Left forelimb (tissue), 1 donor: ENCODE measurements at places on chromosomes 5 and 9.
A peak's percentile ranks its signal among the peaks of the same experiment; 100 is the strongest.

- DNase-seq = no peak
Observed at GRCh38 chr5:87909382-87909781, 359.3 kb downstream of the TMEM161B start.

- no peak for DNase-seq
Observed at GRCh38 chr9:84218322-84218721, 122.2 kb downstream of the SLC28A3 start.

DNA sequence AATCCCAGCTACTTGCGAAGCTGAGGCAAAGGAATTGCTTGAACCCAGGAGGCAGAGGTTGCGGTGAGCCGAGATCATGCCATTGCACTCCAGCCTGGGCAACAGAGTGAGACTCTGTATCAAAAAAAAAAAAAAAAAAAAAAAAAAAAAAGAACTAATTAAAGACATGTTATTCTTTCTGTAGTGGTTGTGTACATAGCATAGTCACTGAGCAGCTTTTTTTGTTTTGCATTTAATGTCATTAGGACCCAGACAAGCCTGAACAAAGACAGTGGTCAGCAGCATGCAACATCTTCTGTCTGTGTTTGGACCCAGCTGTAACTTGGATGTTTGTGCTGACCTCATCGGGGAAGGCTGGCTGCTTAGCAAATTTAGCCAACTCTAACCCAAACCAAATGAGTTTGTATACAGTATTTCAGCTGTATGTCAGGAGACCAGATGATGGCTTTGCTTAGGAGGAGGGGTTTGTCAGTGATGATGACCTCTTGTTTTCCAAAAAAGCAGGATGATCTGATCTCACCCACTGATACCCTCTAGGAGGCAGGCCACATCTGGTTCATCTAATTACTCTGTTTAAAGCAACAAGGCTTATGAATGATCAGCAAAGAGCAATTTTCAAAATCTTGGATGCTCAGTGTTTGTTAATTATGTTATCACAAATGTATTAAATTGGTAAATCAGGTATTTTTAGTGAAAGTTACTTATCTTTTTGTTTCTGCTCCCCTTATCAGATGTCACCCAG, 39.5 kb downstream of the SNCAIP start:
- no peak for DNase-seq

DNA sequence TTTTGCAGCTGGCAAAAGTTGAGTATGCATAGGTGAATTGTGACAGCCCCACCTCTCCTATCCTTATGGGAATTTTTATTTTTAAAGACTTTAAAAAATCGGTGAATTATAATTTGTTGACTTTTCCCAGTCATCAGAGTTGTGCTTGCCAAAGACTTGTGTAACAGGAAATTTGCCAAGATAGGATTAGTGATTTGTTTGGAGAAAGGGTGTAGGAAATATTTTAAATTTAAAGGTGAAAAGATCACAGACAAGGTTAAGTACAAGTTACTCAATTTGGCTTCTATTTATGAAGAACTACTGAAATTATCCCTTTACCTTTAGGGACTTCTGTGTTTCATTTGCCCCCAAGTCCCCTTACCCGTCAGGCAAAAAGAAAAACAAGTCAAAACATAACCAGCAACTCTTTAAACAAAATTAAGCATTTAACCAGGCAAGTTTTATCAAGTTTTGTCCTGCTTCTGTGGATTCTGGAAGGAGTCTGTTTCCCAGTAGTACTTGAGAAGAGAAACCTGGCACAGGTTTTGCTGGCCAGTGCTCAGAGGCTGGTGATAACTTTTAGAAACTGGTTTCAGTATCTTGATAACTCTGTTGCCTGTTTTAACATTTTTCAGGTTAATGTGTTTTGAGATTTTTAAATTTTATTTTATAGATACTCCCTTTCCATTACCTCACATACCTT, 285.4 kb downstream of the MAST4 start:
- no peak for DNase-seq

DNA sequence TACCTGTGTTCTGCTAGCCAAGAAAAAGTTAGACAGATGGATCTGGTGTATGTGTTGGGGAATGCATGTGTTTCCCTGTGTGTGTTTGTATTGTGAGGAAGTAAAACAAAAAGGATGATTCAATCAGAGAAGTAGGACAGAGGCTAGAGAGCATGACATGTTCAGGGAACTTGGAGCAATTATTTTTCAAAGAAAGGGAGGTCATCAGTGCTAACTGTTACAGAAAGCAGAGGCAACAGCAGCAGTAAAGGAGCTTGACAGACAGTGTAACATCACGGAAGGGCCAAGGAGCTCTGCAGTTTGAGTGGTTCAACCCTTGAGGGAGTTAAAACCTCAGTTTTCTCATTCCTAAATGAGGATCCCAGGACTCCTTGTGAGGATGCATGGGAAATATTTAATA, 13.2 kb downstream of the SPINK1 start:
- DNase-seq = no peak

- no peak for DNase-seq
Observed at GRCh38 chr5:59036274-59036961, 453.5 kb downstream of the RAB3C start.

GRCh38 chr9:120431268-120431667, 148.7 kb downstream of the CDK5RAP2 start:
- DNase-seq = no peak

DNA sequence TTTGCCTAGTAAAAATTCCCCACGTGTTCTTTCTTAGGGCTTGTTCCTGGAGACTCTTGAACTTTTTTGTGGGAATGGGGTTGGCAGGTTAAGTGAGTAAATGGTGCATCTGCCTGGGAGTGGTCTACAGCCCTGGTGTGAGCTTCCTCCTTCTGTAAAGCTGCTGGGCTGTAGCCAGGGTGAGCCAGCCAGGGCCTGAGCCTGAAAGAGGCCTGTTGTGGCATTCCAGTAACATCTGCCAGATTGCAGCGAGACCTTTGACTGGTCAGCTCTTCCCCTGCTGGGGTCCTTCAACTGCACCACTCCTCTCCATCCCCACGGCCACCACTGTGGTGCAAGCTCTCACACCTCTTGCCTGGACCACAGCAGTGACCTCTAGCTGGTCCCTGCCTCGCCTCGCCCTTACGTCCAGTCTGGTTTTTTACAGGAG, 47.5 kb downstream of the SLC22A5 start:
- DNase-seq = no peak

- DNase-seq = no peak
Observed at GRCh38 chr5:42586625-42587024, 163.4 kb downstream of the GHR start.

- DNase-seq = no peak
Observed at GRCh38 chr9:7963026-7963425, 163.4 kb upstream of the DMAC1 start.

DNA sequence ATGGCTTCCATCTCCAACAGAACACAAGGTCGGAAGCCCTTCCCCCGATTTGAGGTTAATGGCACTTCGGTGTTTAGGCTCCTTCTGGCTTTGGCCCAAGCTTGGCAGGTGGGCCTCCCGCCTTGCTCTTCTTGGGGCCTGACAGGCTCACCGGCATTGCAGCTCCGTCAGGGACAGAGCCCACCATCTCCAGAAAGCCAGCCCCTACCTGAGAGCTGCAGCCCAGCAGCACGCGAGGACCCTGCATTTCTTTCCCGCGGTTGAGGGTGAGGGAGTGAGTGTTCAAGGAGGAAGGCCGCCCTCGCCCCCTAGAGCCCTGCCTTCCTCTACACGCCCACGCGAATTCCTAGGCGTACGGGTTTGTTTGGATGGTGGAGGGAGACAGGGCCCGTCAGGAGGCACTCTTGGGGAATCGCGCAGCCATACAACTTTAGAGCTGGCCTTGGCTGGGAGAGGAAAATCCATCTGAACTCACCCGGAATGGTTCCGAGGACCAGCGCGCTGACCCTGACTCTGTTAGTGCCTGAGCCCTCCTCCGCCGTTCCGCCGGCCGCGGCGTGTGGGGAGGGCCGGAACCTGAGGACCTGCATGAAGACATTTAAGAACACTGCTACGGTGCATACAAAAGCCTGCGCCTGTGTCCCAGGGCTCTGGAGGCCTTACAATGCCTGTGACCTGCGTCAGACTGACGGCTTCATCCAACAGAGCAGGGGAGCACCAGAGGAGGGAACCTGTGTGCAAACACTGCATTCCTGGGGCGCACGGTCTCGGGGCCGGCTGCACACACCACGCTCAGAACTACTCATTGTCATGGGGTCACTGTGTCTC, 73.8 kb downstream of the MRPL36 start:
- DNase-seq = peak; percentile 60

- DNase-seq = no peak
Observed at GRCh38 chr5:173775261-173776197, 112.6 kb upstream of the CPEB4 start.

DNA sequence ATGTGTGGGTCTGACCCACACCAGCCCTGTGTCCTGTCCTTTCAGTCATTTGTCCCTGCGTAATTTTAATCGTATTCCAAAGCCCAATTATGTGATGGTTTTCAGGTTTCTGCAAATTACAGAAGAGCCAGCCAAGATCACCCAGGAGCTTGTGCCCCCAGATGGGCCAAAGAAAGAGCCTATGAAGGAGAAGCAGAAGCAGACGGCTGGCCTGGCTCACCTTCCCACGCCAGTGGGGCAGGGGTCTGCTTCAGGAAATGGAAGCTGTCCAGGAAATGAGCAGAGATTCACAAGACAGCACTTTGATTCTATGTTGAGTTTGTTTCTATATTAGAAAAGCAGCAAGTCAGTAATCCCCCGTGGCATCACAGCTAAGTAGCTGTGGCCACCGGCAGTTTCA, 11.7 kb downstream of the S1PR3 start:
- DNase-seq = no peak

DNA sequence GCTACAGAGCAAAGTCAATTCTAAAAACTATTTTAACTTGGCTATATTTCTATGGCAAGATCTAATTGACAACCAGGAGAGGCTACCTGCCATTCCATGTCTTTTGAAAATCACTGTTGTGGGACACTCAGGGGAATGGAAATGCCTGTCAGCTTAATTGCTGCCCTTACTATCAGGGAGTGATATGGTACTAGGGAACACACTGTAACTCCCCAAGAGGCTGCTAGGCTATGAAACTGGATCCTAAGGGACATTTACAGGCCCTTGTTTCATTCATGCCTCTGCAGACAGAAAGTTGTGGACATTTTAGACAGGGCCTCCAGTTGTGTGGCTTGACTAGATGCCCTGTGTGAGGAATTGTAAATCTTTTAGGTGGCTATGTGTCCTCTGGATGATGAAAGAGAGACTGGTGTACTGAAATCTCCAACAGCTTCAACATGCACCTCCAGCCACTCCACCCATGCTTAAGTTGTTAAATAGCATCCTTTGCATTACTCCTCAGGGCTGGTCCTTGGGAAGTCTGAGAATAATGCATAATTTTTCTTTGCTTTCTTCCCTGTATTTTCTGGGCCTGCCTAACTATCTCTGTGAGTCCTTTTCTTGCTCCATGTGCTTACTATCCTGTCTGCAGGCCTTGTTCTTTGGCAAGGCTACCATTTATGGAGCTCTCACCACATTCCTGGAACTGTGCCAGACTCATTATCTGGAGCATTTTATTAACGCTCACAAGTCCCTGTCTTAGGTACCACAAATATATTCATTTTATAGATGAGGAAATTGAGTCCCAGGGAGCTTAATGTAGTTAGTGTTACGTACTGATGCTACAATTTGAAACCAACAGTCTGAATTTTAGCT, 3.2 kb downstream of the MROH2B start:
- no peak for DNase-seq

GRCh38 chr5:66207800-66208561, 63.9 kb downstream of the SREK1 start:
- no peak for DNase-seq

GRCh38 chr9:113687680-113688371, 188.3 kb upstream of the ZNF618 start:
- DNase-seq = no peak

- no peak for DNase-seq
Observed at GRCh38 chr9:4689687-4690104, 10.3 kb downstream of the CDC37L1 start.

- no peak for DNase-seq
Observed at GRCh38 chr9:126531035-126531571, 82.6 kb upstream of the LMX1B start.

- DNase-seq = no peak
Observed at GRCh38 chr5:180093651-180094382, 22.3 kb upstream of the RNF130 start.

DNA sequence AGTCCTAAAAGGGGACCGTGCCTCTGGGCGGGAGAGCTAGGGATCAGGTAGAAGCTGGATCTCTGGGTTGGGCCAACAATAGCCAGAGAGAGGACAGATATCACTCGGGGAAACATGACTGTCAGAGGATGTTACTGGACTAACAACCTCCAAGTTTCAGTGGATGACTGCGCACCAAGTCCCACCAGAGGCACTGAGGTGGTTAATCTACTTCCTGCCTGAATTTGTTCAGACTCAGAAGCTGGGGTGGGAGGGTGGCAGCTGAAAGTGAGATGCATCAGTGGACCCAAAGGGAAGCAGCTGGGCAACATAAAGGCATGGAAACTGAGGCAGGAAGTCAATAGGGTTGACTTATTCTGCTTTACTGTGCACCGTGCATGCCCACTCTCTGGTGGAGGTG, 130.1 kb upstream of the SLC44A1 start:
- no peak for DNase-seq

- DNase-seq = no peak
Observed at GRCh38 chr5:58890701-58891085, 307.8 kb downstream of the RAB3C start.

- no peak for DNase-seq
Observed at GRCh38 chr5:153660919-153661318, 170.4 kb downstream of the GRIA1 start.

DNA sequence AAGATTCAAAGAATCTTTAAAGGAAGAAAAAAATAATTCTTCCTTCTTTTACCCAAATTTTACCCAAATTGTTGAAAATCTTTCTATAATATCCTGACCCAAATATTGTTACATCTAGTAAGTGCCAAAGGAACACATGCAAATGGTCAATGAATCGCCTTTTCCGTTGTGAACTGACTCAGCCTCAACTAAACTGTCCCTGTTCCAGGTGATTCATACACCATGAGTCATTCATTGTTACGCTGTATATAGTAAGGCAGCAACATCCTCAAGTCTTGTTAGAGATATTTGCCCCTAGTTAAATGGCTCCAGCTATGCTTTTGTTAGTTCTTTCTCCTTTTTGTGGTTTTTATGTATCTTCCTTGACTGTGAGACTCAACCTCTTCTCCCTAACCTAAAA, 9.7 kb downstream of the PTGER4 start:
- DNase-seq = no peak

DNA sequence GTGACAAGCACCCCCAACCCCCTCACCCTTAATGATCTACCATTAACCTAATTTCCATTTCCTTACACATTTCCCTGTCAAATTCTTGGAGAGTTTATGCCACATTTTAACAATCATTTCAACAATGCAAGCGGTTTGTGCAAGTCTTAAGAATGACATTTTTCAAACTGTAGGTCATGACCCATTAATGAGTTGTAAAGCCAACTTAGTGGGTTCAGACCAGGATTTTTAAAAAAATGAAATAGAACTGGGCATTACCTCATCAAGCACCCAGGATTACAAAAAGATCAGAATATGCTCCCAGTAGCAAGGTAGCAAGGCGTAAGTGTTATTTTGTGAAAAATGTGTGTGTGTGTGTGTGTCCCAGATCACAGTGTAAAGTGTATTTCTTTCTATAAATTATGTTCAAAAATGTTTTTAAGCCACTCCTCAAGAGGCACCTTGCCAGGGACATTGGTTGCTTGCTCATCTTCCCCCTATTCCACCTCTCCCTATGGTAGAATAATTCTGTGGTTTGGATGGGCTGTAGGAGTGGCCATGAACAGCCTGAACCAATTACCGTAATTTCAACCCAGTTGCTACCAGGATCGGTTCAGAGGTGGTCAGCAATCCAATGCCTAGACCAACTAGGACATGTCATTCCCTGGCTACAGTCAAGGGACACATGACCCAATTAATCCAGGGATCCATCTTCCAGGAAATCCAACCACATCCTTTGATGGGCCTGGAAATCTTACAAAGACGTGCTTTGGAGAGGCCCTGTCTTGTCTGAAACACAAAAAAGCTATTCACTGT, 14.4 kb upstream of the TGFBR1 start:
- no peak for DNase-seq
